Tibial artery (tissue), 4 donors: ENCODE measurements at places on chromosomes 7 and 10.
A peak's percentile ranks its signal among the peaks of the same experiment; 100 is the strongest.

GRCh38 chr7:67462781-67463191 is 466.2 kb downstream of the TYW1 start:
- DNase-seq: no peak

DNA sequence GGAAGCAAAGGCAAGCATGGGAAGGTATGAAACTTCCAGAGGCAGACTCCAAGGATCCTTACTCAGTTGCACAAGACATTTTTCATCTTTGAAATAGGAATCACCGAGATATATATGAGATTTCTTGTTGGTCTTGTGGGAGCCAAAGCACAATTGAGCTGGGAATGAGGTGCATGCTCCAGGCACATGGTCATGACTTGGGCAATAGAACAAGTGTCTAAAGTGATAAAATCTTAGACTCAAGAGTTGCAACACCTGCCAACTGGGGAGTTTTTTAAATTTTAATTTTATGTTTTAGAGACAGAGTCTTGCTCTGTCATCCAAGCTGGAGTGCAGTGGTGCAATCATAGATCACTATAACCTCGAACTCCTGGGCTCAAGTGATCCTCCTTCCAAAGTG is 169.5 kb upstream of the ADCY1 start:
- no peak for DNase-seq

DNA sequence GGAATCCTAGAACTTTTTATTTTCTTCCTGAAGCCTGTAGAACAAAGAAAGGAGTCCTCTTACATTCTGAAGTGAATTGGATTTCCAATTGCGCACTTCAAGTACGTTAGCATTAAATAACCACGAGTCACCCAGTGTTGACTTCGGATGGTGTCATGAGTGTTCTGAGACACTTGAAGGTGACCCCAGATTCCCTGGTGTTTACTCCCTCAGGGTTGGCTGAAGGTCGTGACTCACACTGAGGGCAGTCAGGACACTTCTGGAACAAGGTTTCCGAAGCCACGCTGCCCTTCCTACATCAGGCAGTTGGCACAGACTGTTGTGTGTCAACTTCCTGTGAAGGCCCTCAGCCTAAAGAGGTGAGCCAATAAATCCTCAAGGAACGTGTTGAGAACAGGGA is 186.6 kb upstream of the CELF2 start:
- DNase-seq: peak; percentile 79

GRCh38 chr7:155746188-155746587 is 66.1 kb downstream of the SHH start:
- DNase-seq: no peak

- no peak for DNase-seq
Observed at GRCh38 chr7:74598558-74598957, 59.0 kb upstream of the GTF2I start.

- no peak for DNase-seq
Observed at GRCh38 chr10:23094786-23095403, 484 bp upstream of the MSRB2 start.

DNA sequence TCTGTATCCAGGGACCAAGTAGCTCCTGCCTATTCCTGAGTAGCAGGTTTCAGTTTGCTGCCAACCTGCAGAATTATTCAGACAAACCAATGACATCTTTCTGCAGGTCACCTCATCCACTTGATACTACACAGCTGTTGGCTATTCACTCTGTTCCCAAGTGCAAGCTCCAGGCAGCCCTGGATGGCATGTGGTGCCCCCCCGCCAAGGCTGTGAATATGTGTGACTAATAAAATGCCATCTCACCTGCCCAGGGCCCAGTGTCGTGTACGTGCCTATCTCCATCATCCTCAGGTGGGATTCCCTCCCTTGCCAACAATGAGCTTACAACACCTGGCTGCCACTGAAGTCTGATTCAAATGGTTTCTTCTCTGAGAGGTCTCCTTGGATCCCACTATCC is 125.8 kb downstream of the RAB11FIP2 start:
- no peak for DNase-seq

DNA sequence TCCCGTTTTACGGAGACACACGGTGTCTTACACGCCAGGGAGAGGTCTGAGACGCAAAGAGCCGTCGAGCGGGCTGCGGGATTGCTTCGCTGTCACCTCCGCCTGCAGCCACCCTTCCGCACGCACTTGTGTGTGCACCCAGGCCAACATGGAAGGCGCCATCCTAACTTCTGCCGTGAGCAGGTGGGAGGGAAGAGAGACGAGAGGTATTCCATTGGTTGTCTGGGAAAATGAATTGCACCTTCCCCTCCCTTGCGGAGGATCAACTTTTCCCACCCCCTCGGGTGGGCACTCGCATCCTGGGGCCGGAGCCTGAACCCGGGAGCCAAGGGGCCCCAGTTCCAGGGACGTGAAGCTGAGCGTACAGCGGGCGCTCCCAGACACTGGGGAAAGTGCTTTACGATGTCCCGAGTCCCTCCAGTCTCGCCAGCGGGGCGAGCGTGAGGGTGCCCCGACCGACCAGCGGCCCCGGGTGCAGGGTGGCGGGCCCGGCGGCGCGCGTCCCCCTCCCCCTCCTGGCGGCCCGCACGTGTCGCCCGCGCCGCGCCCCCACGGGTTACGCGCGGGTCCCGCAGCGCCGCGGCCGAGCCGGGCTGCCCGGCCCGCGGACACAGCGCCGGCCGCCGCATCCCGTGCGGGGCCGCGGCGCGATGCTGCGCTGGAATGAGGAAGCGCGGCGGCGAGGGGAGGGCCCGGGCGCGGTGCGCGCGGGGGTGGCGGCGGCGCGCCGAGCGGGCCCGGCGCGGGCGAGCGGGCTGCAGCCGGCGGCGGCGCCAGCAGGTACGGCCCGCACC is 984 bp upstream of the IKZF1 start:
- DNase-seq: no peak

DNA sequence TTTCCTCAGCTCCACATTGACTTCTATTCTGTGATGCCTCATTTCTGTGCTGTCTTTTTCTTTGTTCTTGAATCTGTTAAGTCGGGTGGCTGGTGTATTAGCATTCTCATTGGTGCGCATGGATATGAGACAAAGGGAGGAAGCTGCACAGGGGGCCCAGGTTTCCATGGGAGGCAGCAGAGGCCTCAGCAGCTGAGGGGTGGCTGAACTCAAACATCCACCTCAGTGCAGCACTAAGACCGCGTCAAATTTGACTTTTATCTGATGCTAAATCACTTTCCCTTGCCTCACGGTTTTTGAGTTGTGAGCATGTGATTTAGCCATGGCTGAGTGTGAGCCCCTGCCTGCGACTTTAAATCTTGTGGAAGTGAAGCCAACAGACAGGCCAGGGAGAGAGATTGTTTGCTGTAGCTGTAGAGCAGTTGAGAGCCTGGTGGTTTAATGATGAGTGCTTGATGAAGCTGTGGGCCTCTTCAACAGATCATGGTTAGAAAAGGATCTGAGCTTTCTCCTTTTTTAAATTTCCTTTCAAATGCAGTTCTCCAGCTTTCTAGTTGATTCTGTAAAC is 193.3 kb upstream of the ZNF804B start:
- no peak for DNase-seq

DNA sequence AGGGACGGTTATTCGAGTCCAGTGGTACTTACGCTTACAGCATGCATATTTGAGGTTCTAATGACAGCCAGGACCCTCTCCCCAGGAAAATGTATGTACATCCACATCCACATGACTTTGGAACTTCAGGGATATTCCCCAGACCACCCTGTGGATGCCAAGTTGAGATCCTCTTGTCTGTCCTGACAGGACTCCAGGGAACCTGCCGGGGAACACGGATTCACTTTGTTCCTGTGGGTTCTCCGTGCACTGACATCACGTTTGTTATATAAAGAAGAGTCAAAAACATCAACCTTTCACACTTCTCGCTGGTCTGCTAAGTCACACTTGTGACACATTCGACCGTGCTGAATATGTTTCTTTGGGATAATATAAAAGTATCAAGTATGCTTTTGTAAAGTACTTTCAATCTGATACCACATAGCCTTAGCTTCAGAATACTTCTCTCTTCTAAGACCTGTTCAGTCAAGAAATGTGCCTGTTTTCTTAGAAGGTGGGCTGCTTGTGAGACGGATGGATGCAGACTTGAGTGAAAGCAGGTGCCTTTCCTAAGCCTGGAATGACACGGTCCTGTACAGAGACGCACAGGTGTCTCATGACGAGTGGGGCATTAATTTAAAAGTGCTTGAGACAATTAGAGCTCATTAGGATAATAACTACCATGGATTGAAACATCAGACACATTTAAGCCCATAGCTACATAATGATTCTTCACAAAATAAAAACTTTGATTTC is 38.7 kb downstream of the CALML5 start:
- no peak for DNase-seq

DNA sequence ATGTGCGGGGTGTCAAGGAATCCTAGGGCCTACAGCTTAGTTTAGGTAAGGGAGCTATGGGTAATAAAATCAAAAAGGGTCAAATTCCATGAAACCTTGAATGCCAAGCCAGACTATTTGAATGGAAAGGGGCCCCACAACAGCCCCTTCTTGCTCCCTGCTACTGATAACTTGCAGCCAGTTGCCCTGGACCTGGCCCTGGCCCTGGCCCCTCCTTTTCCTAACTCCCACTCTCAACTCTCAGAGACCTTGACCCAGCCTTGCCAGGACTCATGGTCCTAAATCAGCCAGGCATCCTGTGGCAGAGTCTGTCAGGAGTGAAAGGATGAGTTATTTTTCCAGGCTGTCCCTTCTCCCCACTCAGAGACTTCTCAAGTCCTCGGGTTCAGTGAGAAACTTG is 5.9 kb downstream of the KCNIP2 start:
- DNase-seq: no peak

DNA sequence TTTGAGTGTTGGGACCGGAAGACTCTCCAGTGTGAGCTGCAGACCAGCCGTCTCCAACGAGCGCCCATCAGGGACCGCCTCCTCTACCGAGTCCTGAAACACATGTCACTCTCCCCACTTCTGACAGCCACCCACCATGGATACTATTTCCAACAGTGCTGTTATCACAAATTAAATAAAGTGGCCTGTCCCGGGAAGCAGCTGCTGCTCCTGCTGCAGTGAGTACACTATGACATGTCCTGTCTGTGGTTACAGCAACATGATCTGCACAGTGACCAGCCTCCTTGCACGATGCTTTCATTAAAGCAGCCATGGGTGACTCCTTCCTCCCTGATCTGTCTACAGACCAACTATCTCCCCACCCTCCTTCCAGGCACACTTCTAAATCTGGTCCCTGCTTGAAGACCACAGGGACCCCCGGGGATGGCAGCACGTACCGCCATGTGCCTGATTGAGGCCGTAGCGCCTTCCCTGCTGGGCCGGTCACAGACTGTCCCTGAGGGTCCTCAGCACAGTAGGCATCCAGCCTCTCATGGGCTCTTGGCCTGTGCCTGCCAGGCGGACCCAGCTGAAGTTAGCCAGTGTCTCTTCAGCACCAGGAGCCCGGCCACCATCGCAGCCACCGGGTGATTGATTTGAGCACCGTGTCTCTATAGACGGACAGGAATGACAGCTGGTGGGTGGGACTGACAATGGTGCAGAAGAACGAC is 58.8 kb downstream of the TCERG1L start:
- DNase-seq: no peak

- no peak for DNase-seq
Observed at GRCh38 chr10:30528429-30528786, 94.4 kb downstream of the MAP3K8 start.

GRCh38 chr10:593901-594457 is 95.5 kb downstream of the DIP2C start:
- no peak for DNase-seq

DNA sequence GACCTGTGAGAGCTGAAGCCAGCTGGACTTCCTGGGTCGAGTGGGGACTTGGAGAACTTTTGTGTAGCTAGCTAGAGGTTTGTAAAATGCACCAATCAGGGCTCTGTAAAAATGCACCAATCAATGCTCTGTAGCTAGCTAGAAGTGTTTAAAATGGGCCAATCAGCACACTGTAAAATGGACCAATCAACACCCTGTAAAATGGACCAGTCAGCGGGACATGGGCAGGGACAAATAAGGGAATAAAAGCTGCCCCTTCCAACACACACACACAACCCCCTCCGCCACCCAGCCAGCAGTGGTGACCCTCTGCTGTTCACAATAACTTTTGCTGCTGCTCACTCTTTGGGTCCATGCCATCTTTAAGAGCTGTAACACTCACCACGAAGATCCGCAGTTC is 7.1 kb downstream of the ZNF511 start:
- no peak for DNase-seq

DNA sequence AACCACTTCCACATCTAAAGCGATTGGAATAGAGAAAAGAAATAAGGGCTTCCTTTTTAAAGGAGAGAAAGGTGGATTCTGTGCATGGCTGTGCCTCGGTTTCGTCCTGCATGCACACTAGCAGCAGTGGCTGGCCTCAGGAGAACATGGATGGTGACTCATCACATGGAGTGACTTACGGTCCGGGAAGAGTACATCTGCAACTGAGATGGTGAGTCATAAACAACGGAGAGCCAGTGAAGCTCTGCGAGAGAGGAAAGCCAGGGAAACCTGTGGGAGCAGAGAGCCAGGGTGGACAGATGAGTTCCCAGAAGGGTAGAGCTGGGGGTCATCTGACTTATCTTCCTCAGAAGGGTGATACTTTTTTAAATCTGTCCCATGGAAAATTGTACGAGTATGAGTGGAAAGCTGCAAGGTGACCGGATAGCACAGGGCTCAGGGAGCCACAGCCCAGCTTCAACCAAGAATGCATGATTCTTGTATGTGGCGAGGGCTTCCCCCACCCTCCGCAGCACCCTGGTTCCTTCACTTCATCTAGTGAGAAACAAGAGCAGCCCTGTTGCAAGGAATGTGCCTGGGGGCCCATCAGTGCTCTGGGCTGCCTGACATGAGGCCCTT is 259.1 kb downstream of the KLF6 start:
- DNase-seq: peak; percentile 70

GRCh38 chr10:123402656-123403055 is 248.5 kb downstream of the BUB3 start:
- DNase-seq: no peak

DNA sequence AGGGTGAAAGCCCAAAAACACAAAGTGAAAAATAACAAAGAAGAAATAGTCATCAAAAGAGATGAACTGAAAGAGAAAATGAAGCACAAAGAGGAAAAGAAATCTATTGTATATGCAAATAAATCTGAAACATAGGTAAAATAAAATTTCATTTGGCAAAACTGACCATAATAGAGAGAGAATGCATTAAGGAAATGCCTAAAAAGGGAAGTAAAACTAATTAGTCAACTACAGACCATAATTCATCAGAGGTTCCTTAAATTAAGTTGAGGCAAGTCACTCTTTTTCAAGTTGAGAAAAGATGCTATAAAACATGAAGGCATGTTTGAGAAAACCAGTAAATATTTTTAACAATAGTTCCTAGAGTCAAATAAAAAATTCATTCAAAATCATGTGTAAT is 233.3 kb downstream of the LRRN3 start:
- DNase-seq: no peak
